ENCODE measurements at places on chromosomes 7 and 10. TPM values are rescaled to one million over a fixed set of nuclear protein-coding genes. Genes with fewer than 3 reads are reported as not detected.
A peak's percentile ranks its signal among the peaks of the same experiment; 100 is the strongest.

Gene ACHE
- total RNA-seq = 0.34 TPM

Gene NPC1L1
- not detected for total RNA-seq

DNA sequence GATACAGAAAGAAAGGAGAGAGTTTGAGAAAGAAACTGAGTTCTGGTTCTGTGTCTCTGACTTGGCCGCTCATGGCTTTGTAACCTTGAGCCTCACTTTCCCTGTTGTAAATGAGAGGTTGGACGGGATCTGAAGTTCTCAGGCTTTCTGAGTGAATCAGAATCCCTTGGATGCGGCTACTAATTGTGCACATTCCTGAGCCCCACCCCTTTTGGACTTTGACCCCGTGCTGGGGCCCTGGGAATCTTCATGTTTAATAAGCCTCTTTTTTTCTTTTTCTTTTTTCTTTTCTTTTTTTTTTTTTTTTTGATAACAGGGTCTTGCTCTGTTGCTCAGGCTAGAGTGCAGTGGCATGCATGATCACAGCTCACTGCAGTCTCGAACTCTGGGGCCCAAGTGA lies 26.9 kb downstream of the SLC25A28 start:
- no peak overlapping the region for H3K27ac ChIP-seq
- DNase-seq = no peak
- no peaks in the 10 kb centered on the region for H3K36me3 ChIP-seq
- H3K4me1 ChIP-seq = no peaks in the 10 kb centered on the region

Gene FGFR2
- total RNA-seq = not detected

Gene PAX2
- total RNA-seq = not detected

- DNase-seq = no peak
- H3K36me3 ChIP-seq = peaks cover 34% of the 10 kb centered on the region
- no peaks in the 10 kb centered on the region for H3K4me1 ChIP-seq
- H3K27ac ChIP-seq = no peak overlapping the region
Measured at GRCh38 chr10:124003871-124004662, 89.3 kb downstream of the CHST15 start.

DNA sequence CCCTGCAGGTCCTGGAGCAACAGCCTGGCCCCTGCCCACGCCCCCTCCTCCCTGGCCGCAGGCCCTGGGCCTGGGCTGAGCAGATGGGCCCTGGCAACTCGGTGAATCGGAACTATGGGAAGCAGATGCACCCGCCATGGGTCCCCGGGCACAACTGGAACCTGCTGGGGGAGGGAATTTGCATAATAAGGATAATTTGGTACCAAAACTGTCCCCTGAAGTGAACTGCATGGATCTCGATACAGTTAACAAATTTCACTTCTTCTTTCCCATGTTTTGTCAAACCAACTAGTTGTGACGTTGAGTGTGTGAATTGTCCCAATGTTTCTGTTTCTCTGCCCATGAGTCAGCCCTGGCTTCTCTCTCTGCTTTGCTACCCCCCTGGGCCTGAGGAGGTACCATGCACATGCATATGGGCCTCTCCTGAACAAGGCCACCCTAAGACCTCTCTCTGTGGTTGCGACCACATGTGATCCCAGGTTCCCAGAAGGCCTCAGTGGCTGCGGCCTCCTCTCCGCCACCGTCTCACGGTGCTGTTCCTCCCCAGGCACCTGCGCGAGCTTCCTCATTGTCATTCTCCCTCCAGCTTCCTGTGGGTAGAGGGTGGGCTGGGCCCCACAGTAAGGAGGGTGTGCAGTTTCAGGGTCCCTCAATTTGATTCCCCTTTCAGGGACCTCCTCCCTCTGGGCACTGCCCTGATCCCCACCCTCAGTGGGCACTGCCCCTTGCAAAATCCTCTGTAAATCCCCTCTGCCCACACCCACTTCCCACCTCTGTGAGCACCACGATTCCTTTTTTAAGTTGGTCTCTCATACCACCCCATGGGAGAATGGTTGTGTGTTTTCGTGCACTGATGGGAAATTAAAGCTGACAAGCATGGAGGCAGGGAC lies 40.0 kb downstream of the FIGNL1 start:
- H3K4me1 ChIP-seq = peaks cover 98% of the 10 kb centered on the region
- peak overlapping the region; percentile 56 for H3K4me3 ChIP-seq
- H3K27ac ChIP-seq = peak overlapping the region; percentile 94
- H3K36me3 ChIP-seq = peaks cover 5% of the 10 kb centered on the region

Gene FRMD4A
- total RNA-seq = 0.44 TPM

DNA sequence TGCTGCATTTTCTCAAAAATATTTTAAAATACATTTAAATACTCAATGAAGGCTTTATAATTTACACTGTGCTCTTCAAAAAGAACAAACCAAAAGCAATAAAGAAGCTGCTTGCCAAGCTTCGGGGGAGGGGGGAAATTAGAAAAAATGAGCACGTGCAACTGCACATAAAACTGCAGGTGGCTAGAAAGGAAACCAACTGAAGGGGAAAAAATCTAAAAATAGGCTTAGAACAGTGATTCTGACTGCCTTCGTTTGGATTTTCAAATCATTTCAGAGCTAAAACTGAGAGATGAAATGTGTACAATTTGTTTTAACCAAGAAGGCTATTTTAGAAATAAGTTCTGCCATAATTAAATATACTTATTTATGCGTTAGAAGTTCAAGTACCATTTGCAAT lies 61.4 kb downstream of the ABI1 start:
- DNase-seq = no peak
- peaks cover 89% of the 10 kb centered on the region for H3K4me1 ChIP-seq
- no peaks in the 10 kb centered on the region for H3K27me3 ChIP-seq
- H3K4me3 ChIP-seq = peak overlapping the region; percentile 65

Gene SLC26A3
- total RNA-seq = not detected

DNA sequence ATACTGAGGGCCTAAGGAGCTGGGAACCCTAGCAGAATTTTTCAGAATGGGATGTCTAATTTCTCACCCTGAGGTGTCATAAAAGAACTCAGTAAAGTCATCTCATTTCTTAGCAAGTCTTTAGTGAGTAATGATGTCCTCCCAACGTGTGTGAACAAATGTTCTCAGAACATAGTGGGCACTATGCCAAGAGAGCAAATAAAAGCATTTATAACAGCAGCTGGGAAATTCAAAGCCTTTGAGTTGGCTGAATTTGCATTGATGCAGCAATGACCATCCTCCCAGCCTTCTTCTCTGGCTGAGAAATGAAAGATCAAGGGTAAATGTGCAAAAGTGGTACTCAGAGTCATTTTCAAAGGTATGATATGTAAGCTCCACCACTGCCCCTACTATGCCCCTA lies 109.4 kb downstream of the FAM107B start:
- no peak for DNase-seq
- H3K4me1 ChIP-seq = peaks cover 29% of the 10 kb centered on the region
- H3K27ac ChIP-seq = no peak overlapping the region
- no peaks in the 10 kb centered on the region for H3K27me3 ChIP-seq

- H3K4me1 ChIP-seq = no peaks in the 10 kb centered on the region
- DNase-seq = no peak
- no peaks in the 10 kb centered on the region for H3K36me3 ChIP-seq
- no peak overlapping the region for H3K4me3 ChIP-seq
- H3K27me3 ChIP-seq = no peaks in the 10 kb centered on the region
Measured at GRCh38 chr10:51986516-51986915, 287.1 kb upstream of the CSTF2T start.

GRCh38 chr7:67022511-67022910 lies 25.9 kb downstream of the TYW1 start:
- H3K4me3 ChIP-seq = no peak overlapping the region
- H3K27ac ChIP-seq = no peak overlapping the region
- no peaks in the 10 kb centered on the region for H3K4me1 ChIP-seq
- no peak for DNase-seq
- H3K27me3 ChIP-seq = no peaks in the 10 kb centered on the region

- H3K27me3 ChIP-seq = no peaks in the 10 kb centered on the region
- DNase-seq = no peak
- no peak overlapping the region for H3K27ac ChIP-seq
- no peaks in the 10 kb centered on the region for H3K4me1 ChIP-seq
- H3K36me3 ChIP-seq = no peaks in the 10 kb centered on the region
Measured at GRCh38 chr10:76185471-76186301, 754.3 kb downstream of the LRMDA start.

Gene TET1
- 0.69 TPM for total RNA-seq

Gene PLXNA4
- 0.02 TPM for total RNA-seq

Gene AGMO
- total RNA-seq = not detected

Gene FANK1
- total RNA-seq = 0.42 TPM

Measured in activated B cell treated with CpG ODN at 0.5 μM for 24 hours (primary cell).